ENCODE measurements at places on chromosomes 2 and 18.

- no peak for DNase-seq
These were observed 144.2 kb downstream of the TCF4 start for GRCh38 chr18:55443776-55444175.

- no peak for DNase-seq
These were observed 235.9 kb downstream of the TFCP2L1 start for GRCh38 chr2:121049131-121049530.

DNA sequence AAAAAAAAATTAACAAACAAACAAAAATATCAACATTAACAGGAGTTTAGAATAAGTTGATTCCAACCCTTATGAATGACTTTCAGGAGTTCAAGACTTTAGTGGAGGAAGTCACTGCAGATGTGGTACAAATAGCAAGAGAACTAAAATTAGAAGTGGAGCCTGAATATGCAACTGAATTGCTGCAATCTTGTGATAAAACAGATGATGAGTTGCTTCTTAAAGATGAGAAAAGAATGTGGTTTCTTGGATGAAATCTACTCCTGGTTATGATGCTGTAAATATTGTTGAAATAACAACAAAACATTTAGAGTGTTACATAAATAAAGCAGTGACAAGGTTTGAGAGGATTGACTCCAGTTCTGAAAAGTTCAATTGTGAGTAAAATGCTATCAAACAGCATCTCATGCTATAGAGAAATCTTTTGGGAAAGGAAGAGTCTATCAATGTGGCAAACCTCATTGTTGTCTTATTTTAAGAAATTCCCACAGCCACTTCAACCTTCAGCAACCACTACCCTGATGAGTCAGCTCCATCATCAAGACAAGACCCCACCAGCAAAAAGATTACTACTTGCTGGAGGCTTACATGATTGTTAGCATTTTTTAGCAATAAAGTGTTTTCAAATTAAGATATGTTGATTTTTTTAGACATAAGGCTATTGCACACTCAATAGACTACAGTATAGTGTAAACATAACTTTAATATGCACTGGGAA lies 42.7 kb upstream of the TAF4B start:
- no peak for DNase-seq

- no peak for DNase-seq
These were observed 137.6 kb upstream of the HS6ST1 start for GRCh38 chr2:128456281-128456680.

DNA sequence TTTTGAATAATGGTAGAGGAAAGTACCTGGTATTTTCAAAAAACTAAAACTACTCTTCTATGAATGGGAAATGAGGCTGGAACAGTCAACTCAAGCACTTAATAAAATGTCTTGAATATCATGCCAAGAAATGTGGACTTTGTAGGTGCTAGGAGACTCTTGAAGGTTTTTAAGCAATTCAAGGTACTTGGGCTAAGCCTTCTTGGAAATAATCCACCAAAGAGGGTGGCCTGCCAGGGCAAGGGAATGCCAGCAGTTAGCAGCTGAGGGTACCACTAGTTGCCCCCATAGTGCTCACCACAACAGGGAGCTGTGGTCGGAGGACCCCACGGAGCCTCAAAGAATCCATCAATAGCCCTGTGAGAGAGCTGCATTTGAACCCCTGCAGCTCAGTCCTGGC lies 14.6 kb upstream of the ACYP2 start:
- no peak for DNase-seq

DNA sequence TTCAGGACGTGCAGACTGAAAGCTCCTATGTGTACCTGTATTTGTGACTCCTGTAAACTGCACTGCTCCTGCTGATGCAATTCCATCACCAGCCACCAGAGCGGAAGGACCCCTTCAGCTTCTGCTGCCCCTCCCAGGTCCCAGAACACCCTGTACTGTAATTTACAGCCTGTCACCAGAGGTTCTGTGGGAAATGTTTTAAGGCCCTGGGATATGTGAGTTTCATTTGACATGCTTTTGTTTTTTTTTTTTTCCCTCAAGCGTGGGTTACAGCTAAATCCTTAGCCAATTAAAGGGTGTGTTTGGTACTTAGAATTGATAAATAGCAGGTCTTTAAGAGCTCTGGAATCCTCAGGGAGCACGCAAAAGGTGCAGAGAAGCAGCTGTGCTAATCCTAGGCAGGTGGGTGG lies 79.4 kb downstream of the KCTD1 start:
- no peak for DNase-seq

All from NCI-H446 treated with DMSO at 0.1 percent for 48 hours (cell line).